ENCODE measurements at places on chromosomes 6 and 20.

GRCh38 chr20:32858189-32858588, 534 bp upstream of the EFCAB8 start:
- DNase-seq: no peak

- DNase-seq: no peak
Measured at GRCh38 chr20:20317621-20318364, 50.1 kb upstream of the INSM1 start.

GRCh38 chr20:22243067-22243466, 341.3 kb downstream of the FOXA2 start:
- DNase-seq: no peak

DNA sequence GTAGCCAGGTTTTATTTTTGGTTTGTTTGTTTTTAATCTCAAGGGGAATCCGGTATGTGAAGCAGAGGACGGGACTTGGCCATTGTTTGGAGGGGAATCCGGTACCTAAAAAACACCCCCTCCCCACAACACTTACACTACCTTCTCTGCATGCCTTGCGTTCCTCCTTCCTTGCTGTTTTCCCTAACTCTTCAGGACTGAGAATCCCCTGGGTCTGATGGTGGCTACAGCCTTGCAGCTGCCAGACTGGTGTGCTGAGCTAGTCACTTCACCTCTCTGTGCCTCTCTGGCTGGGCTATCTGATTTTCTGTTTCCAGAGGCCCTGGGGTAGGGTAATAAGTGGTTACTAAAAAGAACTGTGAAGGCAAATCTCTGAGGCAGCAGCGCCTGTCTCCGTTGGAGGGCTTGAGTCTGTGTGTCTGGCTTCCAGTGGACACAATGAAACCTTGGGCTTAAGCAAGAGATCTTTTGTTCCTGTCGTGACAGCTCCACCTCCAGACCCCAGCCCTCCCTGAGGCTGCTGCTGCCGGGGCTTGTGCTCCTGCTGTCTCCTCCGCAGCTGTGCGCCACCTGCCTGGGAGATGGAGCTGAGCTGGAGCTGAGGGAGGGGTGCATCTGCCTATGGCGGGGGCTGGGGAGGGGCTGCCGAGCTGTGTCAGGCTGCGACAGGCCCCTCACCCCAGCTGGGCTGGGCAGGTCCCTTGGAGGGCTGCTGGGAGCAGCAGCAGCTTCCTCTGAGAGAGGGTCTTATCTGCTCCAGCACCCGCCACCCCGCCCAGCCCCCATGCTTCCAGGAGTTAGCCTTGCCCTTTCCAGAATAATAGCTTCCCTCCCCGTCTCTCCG, 65.8 kb upstream of the CCDC167 start:
- no peak for DNase-seq

DNA sequence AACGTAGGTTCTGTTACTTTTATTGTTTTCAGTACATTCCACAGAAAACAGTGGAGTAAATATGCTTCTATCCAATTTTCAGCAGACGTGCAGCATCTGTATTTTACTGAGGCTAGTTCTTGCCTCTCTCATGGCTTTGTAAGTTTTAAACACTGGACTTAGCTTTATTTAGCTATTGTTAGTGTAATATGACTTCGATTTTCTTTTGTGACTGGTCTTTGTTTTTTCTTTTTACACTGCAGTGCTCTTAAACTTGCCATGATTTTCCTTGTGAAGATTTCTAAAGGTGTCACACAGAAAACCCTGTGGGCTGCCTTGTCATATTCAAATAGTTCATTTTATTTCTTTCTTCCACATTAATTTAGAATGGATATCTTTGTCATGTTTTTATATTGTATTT, 1234.9 kb upstream of the CITED2 start:
- no peak for DNase-seq

DNA sequence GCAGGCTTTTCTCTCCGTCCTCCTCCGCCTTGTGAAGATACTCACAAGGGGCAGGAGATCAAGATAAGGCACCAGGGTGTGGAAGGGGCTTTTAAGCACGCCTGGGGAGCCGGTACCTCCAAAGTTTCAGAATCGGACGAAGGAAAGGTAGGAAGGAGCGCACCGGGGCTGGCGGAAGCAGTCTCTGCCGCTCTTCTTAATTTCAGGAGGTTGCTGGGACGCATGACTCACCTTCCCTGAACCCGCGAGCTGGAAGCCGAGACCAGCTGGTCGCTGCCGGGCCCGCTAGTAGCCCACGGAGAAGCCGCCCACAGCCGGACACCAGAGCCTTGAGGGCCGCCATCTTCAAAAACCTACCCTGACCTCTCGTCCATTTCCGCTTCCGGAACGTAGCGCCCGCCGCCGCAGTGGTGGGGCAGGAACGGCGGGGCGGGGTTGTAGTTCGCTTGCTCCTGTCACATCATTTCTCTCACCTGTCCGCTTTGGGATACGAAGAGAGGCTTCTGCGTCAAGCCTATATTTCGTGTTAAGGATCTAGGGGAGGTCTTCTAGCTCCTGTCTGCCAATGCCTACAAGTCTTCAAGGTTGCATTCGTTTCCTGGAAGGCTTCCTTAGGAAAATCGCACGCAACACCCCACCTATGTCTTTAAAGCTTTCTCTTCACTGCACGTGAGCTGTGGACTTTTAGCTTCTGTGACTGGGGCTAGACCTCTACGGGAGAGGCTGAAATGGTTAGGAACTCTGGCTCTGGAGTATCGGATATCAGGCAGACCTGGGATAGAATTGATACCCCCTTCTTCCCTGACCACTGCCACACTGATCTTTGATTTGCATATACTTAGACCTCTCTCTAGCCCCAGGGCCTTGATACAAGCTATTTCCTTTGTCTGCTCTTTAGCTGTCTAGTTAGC, at the start of gene MRPS18A:
TSS of gene MRPS18A (minus strand) at position 355 of the 911 bp plus-strand sequence. CDS start at position 343, 12 bp downstream.
- DNase-seq: no peak

GRCh38 chr6:104159045-104159618, 700.6 kb downstream of the HACE1 start:
- DNase-seq: no peak

DNA sequence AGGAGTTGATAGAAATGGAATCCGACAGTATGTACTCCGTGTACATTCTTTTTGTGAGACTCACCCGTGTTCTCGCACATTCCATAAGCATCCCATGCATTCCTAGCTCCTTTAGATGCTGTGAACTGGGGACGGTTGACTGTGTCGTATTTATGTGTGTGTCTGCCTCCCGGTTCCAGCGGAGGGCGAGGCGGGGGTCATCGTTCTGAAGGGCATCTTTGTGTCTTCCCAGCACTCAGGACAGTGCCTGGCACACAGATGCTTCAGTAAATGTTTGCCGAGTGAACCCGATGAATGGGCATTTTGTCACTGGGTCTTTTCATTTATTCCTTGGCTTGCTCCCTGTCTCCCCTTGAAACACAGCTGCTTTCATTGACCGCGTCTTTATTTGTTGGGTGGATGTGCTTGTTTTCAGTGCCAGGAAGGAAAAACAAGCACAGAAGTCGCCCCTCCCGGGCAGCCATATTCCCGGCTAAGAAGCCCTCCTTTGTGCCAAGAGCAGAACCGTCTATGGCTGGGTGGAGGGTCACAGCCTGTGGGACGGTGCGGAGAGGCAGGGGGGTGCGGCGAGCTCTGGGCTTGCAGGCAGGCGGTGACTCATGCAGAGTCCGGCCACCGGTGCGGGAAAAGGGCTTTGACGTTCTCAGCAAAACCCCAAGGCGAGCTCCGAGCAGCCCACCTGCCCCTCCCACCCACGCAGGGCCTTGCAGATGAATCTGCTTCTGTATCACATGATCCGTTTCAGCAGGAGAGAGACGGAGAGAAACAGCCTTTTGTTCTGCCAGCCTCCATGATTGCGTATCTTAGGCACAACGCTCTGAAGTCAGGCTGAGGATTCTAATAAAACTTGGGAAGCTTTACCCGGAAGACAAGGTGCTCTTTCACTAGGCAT, 11.2 kb upstream of the PSMG4 start:
- DNase-seq: no peak

- DNase-seq: no peak
Measured at GRCh38 chr6:36688063-36688738, 9.4 kb upstream of the RAB44 start.

GRCh38 chr6:125957845-125958244, 1.3 kb downstream of the HINT3 start:
- no peak for DNase-seq

DNA sequence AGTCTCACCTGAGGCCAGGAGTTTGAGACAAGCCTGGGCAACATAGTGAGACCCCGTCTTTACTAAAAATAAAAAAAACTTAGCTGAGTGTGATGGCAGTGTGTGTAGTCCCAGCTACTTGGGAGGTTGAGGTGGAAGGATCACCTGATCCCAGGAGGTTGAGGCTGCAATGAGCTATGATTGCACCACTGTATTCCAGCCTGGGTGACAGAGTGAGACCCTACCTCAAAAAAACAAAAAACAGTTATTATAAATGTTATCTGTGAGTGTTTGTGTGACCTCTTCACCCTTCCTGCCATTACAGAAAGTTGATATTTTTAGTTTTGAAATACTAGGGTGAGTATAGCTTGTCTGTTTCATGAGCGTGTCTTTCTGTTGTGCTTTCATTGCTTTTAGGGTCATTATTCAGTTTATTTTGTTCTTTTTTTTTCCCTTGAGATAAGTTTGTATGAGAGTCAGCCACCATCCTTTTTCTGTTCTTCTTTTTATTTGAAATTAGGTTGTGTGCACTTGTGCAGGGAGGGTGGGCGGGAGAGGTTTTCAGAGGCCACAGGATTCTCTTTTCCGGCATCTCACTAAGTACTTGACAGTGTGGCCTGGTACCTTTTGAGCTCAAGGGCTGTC, 26.2 kb downstream of the CDYL start:
- DNase-seq: no peak

GRCh38 chr6:54493138-54493537, 184.9 kb downstream of the TINAG start:
- DNase-seq: no peak

GRCh38 chr20:2986466-2986865, 57.0 kb upstream of the GNRH2 start:
- no peak for DNase-seq

- DNase-seq: no peak
Measured at GRCh38 chr6:166721576-166721975, 94.5 kb upstream of the RPS6KA2 start.

DNA sequence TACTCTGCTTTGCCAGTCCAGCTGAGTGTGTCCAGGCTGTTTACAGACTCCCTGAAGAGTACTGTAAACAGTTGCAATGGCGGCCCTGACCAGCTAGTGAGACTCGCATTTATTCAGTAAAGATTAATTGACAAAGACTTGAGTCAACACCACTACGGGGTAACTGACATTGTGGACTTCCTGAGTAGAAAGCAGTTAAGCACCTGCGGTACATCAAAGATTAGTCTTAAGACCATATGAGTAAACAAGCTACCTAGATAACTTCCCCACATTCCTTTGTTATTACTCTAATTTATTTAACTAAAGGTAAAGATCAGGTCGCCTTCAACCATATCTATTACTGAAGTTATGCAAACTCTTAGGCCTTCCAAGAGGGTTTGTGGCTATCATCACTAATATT, 12.6 kb downstream of the VPS52 start:
- DNase-seq: no peak

DNA sequence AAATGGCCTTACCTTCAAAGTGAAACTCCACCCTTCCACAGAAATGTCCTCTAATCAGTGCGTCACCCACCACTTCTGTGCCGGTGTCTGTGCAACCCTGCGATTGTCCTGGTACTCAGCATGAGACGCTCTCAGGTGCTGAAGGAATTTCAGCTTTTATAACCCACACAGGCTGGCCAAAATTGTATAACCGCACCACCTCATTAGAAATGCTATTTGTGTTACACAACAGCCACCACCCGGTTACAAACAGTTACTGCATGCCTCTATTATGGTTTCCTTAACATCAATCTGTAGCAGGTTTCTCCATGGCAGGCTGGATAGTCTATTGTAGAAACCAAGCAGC, 51.5 kb downstream of the SLC23A2 start:
- DNase-seq: no peak

DNA sequence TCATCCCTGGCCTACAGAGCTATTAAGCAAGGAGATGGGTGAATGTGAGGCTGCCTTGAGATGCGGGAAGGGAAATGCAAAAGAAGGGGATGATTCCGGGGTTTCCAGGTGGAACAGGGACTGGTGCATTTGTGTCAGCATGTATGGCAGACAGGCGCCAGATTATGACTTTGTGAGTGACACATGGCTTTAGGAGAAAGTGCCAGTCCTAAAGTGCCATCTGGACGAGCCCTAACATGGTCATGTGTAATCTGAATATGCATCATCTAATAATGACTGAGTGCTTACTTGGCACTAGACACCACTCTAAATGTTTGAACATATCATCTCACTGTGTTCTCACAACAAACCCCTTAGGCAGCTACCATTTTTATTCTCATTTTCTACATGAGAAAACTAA, 195.0 kb upstream of the TSHZ2 start:
- DNase-seq: no peak

- DNase-seq: no peak
Measured at GRCh38 chr20:32570401-32571190, 14.5 kb downstream of the NOL4L start.

- DNase-seq: no peak
Measured at GRCh38 chr20:24441661-24442060, 27.8 kb upstream of the SYNDIG1 start.

- no peak for DNase-seq
Measured at GRCh38 chr6:37103169-37104039, 66.5 kb upstream of the PIM1 start.

- DNase-seq: no peak
Measured at GRCh38 chr6:162119341-162119740, 608.2 kb downstream of the PRKN start.

DNA sequence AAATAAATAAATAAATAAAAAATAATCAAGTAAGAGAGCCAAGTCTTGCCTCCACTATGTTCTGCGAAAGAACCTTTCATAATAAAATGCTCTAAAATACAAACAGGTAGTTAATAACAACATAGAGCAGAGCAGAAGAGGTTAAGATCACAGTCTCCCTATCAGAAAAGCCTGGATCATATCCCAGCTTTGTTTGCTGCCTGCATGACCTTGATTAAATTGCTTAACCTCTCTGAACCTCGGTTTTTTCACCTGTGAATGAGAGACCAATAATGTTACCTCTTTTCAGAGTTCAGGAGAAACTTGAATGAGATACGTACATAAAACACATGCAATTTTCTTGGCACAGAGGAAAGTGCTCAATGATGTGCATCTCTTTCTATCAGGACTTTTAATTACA, 44.4 kb downstream of the ARHGAP18 start:
- no peak for DNase-seq

GRCh38 chr20:41599699-41600104, 18.5 kb downstream of the CHD6 start:
- no peak for DNase-seq

GRCh38 chr20:47164140-47164539, 192.4 kb downstream of the ZMYND8 start:
- DNase-seq: no peak

- no peak for DNase-seq
Measured at GRCh38 chr6:6912817-6913744, 194.7 kb upstream of the RREB1 start.

- no peak for DNase-seq
Measured at GRCh38 chr6:134599079-134599478, 281.2 kb upstream of the SGK1 start.

- DNase-seq: no peak
Measured at GRCh38 chr6:10429638-10430427, 15.0 kb upstream of the TFAP2A start.
